ENCODE measurements at places on chromosomes 3 and 15.

GRCh38 chr3:33826688-33827087, 28.3 kb downstream of the PDCD6IP start:
- DNase-seq: no peak

- DNase-seq: no peak
These were observed 292.0 kb downstream of the PLCL2 start for GRCh38 chr3:17176757-17177156.

DNA sequence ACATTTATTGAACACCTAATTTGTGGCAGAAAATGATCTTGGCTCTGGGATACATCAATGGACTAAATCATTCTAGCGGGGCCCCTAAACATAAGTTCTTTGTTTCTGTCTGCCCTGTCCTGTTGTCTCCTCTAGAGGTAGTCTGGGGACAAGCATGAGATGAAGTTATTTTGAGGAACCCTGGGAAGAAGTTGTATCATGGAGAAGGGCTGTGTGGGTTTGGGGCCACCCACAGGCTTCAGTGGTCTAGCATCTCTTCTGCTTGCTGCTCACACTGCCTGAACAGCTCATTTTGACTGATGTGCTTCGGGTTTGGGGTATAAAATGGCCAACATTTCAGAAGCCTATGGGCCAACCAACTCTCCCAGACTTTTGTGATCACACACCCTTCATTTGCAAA, 50.3 kb upstream of the OSBPL11 start:
- DNase-seq: no peak

GRCh38 chr3:47370887-47371697, 9.7 kb upstream of the PTPN23 start:
- no peak for DNase-seq

DNA sequence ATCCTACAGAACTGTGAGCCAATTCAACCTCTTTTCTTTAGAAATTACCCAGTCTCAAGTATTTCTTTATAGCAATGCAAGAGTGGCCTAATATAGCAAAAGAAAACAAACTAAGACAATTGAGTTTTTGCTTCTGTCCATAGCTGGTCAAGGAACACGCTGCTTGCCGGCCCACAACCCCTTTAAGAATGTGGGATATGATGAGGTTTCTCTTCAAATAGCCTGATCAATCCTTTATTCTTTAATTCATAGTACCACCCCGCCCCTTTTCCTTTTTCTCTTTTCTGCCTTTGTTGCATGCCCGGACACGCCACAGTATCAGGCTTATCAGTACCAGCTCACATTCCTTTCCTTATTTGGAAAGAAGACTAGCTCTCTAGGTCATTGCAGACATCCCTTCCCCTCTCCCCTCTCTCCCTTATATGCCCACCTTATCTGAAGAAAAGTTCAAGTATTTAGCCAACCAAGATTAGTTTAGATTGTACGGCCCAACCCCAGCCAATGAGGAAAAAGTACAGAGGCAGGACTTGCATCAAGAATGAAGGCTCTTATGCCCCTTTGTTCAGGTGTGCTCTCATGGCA, 404.5 kb downstream of the OCA2 start:
- DNase-seq: no peak

GRCh38 chr15:80988148-80988796, 1.3 kb downstream of the MESD start:
- DNase-seq: no peak

GRCh38 chr3:155727836-155728235, 17.0 kb downstream of the PLCH1 start:
- DNase-seq: no peak

- no peak for DNase-seq
These were observed 3.8 kb downstream of the ST3GAL6 start for GRCh38 chr3:98766924-98767323.
